SW480 (cell line): ENCODE measurements at places on chromosomes 5 and 9.

GRCh38 chr9:73689051-73689870, 537.6 kb downstream of the ANXA1 start:
- DNase-seq: no peak

DNA sequence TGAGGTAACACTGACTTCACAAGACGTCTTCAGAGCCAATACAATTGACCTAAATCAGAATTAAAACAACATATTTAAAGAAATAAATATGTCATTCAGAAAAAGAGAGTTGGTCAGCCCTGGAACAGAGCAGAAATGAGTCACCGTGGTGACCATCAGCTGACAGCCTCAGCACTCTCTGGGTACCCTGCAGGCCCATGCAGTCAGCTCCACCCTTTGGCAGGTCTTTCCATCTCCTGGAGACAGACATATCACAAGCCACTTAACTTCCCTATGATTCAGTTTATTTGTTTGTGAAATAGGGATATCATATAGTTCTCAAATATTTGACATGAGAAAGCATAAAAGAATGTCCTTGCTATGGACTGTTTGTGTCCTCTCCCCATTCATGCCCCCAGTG, 151.6 kb upstream of the MEF2C start:
- peak; percentile 3 for DNase-seq

DNA sequence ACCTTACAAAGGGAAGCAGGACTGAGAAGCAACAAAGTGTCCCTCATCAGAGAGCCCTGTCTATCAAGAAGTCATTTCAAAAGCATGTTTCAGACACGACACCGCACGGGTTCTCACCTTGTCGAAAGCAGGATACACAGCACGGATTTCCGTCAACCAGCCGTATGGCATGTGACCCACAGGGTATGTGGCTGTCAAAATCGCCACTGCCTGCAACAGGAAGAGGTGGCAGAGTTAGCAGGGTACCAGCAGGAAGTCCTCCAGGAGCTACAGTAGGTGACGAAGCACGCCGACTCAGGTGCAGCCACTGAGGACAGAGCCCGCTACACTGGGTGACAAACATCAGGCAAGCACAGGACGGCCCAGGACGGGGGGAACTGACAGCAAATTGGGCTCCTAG, 81.2 kb downstream of the OTULIN start:
- DNase-seq: no peak

GRCh38 chr9:17852108-17852507, 273.2 kb downstream of the SH3GL2 start:
- DNase-seq: no peak

DNA sequence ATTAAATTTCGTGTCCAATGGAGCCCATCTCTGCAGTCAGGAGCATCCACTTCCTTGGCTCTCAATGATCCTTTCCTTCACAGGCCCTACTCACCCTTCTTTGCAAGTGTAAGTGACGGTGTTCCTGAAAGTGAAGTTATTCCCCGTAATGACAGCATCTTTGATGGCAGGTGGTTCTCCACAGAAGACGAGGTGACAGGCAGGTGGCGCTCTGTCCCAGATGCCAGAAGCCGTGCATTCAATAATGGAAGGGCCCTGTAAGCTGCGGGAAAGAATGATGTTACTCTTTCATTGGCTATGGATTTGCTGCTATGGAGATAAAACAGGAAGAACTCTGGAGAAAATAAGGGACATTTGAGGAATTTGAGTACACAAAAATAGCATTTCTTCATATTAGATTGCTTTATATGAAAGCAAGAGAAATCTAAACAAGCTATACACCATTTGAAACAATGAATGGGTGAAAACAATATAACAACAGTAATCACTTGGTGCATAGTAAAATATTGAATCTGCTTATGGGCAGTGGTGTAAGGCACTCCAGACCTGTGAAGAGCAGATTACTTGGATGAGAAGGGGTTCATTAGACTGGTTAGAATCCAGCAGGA, 89.9 kb upstream of the TXNDC8 start:
- peak; percentile 38 for DNase-seq

- DNase-seq: no peak
These were observed 1.9 kb upstream of the LHX2 start for GRCh38 chr9:124009531-124010217.

DNA sequence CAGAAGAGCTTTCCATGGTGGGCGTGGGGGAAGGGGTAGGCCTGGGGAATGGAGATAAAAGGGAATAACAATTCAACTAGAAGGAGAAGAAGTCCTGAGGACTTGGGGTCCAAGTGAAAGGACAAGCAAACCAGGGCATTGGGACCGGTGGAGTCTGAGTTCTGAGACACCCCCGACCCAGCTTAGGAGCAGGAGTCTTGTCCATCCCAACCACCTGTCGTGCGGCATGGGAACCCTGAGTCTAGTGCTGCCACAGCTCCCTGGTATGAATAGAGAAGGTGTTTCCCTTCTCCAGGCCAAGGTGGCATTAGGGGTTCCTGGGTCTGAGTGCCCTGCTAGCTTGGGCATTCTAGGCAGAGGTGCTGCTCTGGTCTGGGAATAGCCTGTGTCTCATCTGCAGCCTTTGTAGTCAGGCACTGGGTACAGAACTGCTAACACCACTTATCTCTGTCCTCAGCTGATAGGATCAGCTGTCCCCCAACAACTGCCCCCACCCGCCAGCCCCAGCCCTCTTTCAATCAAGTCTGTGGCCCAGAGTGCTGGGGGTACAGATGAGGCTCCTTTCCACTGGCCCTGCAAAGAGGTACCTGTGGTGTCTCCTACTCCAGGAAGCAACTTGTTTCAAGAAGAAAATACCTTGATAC, 9.9 kb downstream of the HNRNPAB start:
- no peak for DNase-seq

- no peak for DNase-seq
These were observed 1785.9 kb upstream of the WWC1 start for GRCh38 chr5:166505544-166505943.

DNA sequence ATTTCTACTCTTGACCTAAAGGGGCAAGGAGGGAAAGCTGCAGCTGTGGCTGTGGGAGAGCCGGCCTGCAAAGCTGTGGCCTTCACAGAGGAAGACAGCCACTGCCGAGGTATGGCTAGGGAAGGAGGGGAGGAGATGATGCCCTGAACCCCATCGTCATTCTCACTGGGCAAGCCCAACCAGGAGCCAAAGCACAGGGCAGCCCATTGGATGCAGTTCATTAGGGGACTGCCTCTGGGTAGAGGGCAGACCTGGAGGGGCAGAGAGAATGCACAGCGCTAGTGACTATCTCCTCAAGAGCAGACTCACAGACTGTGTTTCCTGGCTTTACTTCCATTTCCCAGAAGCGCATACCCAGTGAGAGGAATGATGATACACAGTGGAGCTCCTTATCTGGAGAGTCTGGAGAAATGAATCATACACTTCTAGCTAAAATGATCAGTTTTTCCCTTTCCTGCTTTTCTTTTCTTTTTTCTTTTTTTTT, 47.2 kb upstream of the TTC23L start:
- DNase-seq: no peak

DNA sequence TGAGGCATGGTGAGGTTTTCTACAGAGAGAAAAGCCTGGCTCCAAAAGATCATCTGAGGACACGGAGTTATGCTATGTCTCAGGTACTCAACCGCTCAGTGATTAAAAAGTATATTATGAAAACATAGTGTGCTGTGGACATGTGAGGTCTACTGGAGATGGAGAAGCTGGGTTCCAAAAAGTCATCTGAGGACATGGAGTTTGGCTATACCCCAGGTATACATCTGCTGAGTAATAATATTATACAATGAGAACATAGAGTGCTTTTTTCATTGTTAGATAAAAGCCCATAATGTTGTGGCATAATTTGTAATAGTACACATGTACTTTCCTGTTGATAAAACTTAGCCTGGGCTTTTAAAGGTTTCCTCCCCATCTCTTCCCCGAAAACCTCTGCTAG, 70.7 kb upstream of the SHISAL2B start:
- no peak for DNase-seq

DNA sequence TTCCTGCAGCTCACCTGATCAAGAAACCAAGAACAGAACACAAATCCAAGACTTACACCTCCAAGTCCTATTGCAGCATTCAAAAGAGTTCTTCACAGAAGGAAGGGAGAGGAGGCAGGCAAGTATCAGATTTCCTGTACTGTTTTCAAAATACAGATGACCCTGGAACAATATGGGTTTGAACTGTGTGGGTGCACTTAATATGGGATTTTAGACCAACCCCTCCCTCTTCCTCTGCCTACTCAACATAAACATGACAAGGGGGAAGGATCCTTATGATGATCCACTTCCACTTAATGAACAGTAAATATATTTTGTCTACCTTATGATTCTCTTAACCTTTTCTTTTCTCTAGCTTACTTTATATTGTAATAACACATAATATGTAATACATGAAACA, 104.6 kb downstream of the ELAVL2 start:
- no peak for DNase-seq

- no peak for DNase-seq
These were observed 108.2 kb downstream of the TTLL11 start for GRCh38 chr9:121984726-121985402.

- no peak for DNase-seq
These were observed 75.9 kb downstream of the NMUR2 start for GRCh38 chr5:152329207-152329606.

DNA sequence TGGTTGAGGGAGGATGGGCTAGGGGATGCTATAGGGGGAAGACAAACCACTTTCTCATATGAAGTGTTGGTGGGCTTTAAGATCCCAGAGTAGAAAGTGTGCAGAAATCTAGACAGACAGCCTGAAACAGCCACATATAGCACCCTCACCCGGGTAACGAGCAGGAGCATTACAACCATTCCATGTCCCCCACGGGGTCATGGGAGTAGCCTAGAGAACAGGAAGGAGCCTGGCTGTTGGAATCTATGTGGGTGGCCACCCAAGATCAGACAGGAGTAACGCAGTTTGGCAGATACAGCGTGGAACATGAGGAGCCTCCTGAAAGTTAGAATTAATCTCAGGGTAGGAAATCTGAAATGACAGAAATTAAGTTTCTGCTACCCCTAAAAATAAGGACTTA, 146.1 kb upstream of the RAI14 start:
- DNase-seq: no peak

DNA sequence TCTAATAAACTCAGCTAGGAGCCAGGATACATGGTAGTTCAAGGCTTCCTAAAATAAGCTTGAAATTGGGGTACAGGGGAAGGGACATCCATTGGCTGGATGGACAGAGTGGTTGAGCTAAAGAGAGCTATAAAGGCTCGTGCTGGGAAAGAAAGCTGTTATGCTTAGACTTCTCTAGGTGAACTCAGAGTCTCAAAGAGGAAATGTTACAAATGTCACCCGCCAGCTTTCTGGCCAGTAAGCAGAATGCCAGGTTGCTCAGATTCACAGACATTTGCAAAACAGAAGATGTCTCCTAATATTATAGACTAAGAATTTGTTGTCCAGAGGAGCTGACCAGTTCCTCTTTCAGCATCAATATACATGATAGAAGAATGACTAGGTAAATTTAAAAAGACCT, 30.6 kb downstream of the STOM start:
- DNase-seq: no peak

- no peak for DNase-seq
These were observed 275.6 kb upstream of the PAPPA start for GRCh38 chr9:115877852-115878438.

DNA sequence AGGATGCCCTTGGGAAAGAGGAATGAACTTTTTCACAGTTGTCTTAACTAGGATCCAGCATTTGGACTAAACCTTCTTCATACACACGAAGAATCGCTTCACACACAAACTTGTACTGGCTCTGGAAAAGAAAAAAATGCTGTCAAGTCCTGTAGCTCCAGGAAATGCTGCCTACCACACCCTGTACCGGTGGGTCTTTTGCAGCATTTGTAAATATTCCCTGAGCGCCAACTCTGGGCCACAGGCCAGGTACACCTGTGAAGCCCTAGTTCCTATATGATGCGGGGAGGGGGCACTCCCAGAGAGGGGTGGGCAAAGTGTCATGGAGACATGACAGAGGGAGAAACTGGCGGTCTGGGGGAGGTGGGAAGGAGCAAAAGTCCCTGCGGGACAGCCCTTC, 58.7 kb upstream of the EPB41L4B start:
- DNase-seq: no peak

- DNase-seq: no peak
These were observed 943.8 kb upstream of the TYRP1 start for GRCh38 chr9:11749396-11749795.

DNA sequence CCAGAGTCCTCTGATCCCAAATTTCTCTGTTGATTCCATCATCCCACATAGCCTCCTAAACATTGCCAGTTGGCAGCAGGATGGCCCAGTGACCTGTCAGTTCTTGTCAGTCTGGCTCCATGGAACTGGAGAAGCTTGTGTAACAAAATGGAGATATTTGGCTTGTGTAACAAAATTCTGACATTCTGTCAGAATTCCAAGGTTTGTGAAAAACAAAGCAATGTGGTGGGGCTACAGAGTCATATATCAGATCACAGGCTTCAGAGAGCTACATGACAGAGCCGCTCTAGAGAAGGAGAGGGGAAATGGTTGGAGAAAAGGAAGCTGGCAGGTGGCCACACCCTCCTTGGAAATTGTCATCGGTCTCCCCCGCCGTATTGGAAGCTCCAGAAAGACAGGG, 75.4 kb upstream of the MAN2A1 start:
- DNase-seq: no peak

DNA sequence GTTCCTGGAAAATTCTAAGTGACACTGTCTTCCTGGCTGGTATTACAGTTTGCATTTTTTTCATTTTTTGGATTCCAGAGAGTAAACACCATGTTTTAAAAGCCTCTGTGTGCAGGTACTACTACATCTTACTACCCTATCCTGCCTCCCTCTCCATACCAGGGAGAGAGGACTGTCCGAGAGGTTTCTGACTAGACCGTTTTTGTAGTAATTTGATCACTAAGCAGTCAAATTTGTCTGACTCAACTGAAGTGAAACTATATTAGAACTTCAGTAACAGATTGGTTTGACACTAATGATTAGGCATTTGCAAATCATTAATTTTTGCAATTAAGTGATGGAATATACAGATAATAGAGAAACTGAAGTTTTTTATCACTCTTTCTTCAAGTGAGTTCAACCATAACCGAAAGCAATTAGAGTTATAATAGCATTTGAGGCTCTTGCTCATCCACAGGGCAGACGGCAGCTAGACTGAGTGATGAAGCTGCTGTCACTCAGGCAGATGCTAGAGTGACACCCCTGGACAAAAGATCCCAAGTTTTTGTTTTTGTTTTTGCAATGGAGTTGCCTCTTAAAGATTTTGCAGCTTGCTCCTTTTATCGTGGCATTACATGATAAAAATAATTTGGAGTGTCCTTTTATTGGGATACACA, 44.3 kb downstream of the SMARCA2 start:
- no peak for DNase-seq

- DNase-seq: no peak
These were observed 151.7 kb downstream of the PIK3R1 start for GRCh38 chr5:68367287-68367686.

GRCh38 chr9:68821911-68822310, 116.9 kb downstream of the PIP5K1B start:
- DNase-seq: no peak
